Glomerular endothelial cell (primary cell): ENCODE measurements at places on chromosomes 7 and 10.

DNA sequence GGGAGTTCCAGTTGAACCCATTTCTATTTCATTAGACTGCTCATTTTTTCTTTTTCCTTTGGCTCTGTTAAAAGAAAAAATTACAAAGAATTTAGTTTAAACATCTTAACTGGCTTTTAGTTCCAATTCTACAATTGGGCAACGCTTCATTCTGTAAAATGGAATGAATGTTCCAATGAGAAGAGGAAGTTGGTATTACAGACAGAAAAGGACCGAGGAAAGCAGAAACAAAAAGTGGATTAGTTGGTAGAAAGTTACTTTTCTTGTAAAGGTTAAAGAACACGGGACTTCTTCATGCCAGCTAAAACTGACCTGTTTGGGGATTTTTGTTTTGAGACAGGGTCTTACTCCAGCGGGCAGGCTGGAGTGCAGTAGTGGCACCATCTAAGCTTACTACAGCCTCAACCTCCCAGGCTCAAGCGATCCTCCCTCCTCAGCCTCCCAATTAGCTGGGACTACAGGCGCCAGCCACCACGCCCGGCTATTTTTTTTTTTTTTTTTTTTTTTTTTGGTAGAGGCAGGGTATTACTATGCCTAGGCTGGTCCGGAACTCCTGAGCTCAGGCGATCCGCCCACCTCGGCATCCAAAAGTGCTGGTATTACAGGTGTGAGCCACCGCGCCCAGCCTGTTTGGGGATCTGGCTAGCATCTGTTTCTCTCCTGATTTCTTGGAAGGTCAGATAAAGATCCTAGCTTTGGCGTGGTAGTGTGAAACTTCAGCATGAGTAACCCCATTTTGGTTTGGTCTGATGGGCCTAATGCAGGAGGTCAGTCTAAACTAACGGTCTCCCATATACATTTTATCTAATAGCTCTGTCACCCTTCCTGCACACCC is 1.3 kb upstream of the VDAC2 start:
- no peak for DNase-seq

GRCh38 chr10:29482591-29483431 is 152.0 kb downstream of the SVIL start:
- no peak for DNase-seq

DNA sequence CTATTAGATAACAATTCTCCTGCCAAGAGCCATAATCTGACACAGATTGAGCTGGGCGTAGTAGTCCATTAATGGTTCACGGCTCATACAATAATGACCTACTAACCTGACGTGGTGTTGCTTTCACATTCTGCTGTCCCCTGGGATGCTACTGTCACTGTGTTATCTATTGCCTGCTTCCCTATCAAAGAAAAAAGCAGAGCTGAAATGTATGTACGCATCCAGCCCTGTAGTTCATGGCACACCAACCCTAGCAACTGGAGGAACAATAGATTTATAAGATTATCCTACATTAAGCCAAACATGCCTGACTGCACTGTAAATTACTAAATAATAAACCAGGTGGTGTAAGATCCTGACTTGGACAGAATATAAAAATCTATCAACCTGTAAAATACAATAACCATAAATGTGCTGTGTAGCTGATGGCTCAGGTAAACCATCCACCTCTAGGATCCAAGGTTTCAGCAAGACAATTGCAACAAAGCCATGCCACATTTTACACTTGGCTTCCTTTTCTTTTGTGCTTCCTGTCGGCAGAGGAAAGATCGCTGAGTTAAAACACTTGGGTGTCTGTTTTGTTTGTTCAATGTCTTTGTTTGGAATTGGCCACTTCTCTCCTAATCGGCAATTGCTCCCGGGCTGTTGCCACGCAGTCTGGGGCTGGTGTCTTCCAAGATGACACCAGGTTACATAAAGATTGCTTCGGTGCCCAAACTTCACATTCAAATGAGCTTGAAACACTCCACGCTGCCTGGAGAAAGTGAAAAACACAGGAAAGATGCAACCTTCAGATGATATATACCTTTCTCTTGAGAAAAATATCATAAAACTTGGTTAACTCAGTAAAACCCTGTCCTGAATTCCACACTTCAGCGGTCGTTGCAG is 143.9 kb upstream of the MGMT start:
- no peak for DNase-seq

DNA sequence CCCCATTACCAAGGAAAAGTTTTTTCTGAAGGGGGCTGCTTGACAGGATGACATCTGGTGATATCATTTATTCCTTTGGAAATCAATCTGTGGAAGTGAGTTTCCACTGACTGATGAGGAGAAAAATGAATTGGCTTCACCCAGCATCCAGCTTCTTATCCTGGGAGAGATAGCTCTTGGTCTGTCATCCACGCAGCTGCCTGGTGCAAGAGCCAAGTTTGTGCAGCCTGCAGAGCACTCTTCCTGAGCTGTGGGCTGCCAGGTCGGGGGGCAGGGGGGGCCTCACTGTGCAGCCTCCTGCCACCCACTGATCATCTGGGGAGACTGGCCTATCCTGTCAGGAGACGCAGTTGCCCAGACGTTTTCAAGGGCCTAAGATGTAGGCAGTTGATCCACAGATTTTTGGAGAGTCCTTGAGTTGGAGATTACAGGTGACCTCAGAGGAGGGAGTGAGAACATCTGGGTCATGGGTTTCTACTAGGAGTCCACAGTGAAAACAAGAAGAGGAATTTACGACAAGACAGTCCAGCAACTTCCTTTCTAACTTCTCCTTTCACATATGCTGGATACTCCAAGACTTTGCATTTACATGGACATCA is 75.4 kb downstream of the EGFR start:
- DNase-seq: no peak

- DNase-seq: no peak
Measured at GRCh38 chr10:665579-666091, 23.8 kb downstream of the DIP2C start.

GRCh38 chr7:152462995-152463708 is 27.3 kb upstream of the KMT2C start:
- DNase-seq: no peak

GRCh38 chr10:33553748-33554571 is 219.5 kb upstream of the NRP1 start:
- DNase-seq: no peak

DNA sequence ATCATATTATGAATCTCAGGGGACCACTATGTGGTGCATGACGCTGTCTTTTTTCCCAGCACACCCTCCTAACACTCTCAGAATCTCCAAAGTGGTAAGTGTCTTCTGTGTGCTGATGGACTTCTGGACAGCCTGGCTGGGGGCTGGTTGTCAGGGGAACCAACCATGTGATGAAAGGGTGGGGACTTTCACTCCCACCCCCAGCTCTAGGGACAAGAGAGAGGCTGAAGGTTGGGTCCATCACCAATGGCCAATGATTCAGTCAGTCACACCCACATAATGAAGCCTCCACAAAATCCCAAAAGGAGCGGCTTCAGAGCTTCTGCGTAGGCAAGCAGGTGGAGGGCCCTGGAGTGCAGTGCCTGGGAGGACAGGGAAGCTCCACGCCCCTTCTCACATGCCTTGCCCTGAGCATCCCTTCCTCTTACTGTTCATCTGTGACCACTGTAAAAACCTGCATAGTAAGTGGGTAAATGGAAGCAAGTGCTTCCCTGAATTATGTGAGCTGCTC is 44.6 kb downstream of the RASGEF1A start:
- DNase-seq: no peak

GRCh38 chr10:79482741-79483140 is 29.6 kb upstream of the EIF5AL1 start:
- DNase-seq: no peak

GRCh38 chr7:116491887-116492653 is 7.5 kb upstream of the CAV2 start:
- DNase-seq: no peak

DNA sequence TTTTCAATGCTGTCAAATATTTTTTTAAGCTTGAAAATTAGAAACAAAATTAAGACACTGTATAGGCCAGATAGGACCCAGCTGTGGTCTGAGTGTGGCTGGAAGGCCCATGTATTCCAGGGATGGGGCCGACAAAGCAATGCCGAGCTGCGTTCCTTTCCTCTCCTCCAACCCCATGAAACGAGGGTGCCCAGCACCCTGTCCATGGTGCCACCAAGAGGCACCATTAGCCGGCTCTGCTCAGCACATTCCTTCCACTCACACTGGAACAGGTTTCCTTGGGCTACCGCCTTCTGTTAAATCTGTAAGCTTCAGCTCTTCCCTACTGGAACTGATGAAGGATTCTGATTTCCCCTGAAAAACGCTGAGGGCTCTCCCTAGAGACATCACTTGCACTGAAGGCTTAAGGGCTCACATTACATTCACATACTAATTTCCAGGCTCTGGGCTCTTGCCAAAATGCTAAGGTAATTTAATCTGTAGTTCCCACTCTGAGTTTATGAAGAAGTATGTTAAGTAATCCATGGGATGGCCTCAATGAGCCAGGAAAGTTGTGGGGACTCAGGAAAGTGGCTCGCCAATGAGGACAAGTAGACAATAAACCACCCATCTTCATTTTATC is 73.7 kb upstream of the CAMK2B start:
- DNase-seq: no peak

- DNase-seq: no peak
Measured at GRCh38 chr7:123533929-123534382, 439 bp downstream of the IQUB start.

- DNase-seq: no peak
Measured at GRCh38 chr10:33047655-33048054, 89.6 kb upstream of the ITGB1 start.

DNA sequence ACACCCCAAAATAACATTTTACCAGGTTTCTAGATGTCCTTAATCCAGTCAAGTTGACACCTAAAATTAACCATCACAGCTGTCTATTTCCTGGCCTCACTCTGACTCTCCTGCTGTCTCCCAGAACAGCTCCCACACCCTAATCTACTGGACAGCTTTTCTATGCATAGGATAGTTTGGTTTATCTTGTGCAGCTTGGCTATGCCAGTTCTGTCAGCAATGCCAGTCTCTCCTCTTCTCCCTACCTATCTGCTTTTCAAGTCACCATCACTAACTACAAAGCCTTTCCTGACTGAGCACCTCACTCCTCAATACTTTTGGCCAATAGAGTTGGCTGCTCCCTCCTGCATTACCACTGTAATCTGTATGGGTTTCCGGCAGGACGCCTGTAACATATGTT is 5.0 kb downstream of the NCOA4 start:
- DNase-seq: no peak

DNA sequence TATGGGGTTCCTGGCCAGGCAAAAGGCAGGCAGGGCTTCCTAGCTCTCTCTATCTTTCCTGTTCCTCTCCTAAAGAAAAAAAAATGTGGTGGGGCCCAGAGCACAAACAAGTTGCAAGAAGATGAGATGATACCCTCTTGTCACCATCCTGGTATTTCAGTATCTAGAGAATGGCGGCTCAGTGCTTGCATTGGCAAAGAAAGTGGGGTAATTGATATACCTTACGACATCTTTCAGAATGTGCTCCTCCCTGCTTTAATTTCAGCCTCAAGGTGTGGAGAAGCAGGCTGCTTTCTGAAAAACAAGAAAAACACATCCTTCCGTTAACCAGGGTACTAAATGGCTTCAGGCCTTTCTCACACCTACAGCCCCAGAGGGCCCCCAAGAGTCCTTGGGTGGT is 34.5 kb upstream of the CUX1 start:
- no peak for DNase-seq

DNA sequence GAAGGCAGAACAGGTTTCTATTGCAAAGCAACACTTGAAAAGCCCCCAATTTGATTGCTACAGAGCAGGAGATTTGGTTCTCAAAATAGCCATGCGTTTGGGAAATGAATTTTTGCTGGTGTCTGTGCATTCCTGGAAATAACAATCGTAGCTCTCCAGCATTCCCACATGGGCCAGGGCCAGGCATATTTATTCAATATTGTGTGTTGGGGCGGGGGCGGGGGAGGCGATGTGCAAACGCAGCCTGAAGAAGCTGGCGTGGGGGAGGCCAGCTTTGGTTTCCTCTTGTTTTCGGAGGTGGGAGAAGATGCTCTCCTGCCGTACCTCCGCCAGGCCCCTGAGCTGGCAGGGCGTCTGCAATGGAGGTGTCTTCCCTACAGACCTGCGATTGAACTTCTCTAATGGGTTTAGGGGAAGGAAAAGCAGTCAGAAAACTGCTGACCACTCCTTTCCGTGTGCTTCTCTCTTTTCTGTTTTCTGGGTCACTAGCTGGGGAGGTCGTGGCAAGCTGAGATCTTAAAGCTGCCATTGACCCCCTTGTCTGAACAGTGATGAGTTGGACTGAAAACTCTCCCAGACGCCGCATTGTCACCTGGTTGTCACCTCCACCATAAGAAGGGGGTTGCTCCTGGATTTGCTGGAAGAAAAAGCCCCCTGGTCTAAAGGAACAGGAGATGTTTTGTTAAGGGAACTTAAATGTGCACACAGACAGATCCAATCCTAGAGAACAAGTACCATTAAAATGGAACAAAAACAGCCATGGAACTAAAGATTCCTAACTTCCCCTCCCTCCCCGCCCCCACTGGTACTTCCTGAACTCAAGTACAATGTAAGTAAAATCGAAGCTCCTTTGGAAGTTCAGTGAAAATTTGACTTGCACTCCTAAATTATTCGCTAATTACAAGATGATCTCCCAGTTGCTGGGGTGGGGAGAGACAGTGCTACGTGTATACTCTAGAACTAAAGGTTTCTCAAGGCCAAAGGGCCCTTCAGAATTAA is 56.4 kb upstream of the HABP2 start:
- DNase-seq: no peak

DNA sequence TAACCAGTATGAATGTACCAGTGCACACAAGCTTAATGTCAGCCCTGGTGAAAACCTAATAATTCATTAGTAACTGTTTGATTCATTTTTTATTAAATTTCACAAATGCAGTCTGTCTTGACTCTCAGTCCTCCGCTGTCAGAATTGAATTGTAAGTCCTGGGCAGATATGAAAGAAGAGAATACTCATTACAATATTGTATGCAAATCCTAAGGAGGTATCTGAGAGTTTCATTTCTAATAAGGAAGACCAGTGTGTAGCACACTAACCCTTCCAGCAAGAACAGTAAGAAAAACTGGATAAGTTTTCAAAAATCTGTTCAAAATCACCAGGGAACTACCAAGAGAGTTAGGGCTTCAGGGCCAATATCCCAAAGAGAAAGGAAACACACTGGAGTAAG is 652.1 kb downstream of the SUGCT start:
- no peak for DNase-seq

DNA sequence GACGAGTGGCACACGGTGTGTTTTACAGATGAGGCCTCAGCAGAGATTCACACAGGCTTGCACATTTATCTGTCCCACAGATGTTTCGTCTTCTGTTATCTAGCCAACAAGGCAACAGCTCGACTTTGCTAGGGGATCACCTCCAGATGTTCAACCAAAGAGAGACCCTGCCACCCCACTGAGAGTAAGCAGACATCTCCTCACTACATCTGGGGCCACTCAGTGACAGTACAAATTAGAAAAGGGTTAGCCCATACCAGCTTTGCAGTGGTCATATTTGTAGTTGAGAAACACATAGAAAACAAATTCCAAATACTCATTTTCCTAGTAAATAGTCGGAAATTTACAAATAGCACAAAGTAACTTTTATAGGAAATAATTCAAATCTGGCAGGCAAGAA is 164.2 kb downstream of the HDAC9 start:
- DNase-seq: no peak

DNA sequence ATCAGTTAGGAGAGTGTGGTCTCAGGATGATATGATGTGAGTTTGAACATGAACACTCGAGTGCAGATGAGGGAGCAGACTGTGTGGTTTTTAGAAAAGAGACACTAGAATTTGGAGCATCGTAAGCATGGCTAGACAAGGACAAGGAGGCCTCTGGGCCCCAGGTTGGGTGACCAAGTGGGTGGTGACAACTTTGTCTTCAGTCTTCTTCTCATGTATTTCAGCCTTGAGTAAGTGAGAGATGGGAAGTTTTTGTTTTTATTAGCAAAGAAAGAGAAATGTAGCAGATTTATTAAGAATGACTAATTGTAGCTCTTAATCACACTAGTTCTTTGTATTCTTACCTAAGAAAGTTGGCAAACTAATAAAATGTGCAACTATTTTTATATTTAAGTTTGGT is 16.3 kb downstream of the TES start:
- DNase-seq: no peak
